Osteoblast (primary cell): ENCODE measurements at places on chromosomes 12 and 14. TPM values are rescaled to one million over a fixed set of nuclear protein-coding genes. Genes with fewer than 3 reads are reported as not detected.
A peak's percentile ranks its signal among the peaks of the same experiment; 100 is the strongest.

LGR5 gene
- total RNA-seq: under 0.01 TPM in 1 of 2 replicates, not detected in the other

SLC7A7 gene
- total RNA-seq: 4.3 and 4.7 TPM in 2 replicates

LTB4R2 gene
- 4.7 and 5.1 TPM in 2 replicates for total RNA-seq

MGAT4C gene
- under 0.01 TPM in 1 of 2 replicates, not detected in the other for total RNA-seq

PLA2G1B gene
- total RNA-seq: not detected in 2 replicates

MSRB3 gene
- total RNA-seq: 72.4 and 81.0 TPM in 2 replicates

ADSS1 gene
- 2.1 and 4.3 TPM in 2 replicates for total RNA-seq

KRT79 gene
- not detected in 2 replicates for total RNA-seq

LUM gene
- total RNA-seq: 1,762 and 1,965 TPM in 2 replicates

SOAT2 gene
- not detected in 2 replicates for total RNA-seq

TMEM63C gene
- total RNA-seq: 0.72 TPM in 1 of 2 replicates, not detected in the other

PLEKHD1 gene
- under 0.01 TPM in 2 replicates for total RNA-seq

CCDC196 gene
- total RNA-seq: not detected in 2 replicates

PMCH gene
- total RNA-seq: not detected in 2 replicates

DNA sequence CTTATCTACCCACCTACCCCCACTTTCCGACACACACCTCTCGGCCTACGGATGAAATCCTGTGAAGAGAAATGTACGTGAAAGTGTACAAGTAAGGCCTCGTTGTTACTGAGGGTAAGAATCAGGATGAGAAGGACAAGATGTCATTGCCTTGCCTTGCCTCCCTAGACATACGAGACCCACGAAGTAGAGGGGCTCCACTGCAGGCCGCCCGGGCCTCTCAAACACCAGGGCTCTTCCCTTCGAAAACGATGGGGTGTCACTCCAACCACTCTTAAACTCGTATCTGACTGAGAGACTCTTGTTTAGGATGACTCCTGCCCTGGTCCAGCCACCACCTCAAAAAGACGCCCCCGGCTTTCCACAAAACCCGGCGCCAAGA is 498 bp downstream of the RACGAP1 start:
- DNase-seq: peak; percentile 76

GRCh38 chr12:12428961-12429657 is 72.2 kb downstream of the BORCS5 start:
- no peak for DNase-seq

GRCh38 chr12:82130762-82131161 is 227.4 kb downstream of the CCDC59 start:
- no peak for DNase-seq

DNA sequence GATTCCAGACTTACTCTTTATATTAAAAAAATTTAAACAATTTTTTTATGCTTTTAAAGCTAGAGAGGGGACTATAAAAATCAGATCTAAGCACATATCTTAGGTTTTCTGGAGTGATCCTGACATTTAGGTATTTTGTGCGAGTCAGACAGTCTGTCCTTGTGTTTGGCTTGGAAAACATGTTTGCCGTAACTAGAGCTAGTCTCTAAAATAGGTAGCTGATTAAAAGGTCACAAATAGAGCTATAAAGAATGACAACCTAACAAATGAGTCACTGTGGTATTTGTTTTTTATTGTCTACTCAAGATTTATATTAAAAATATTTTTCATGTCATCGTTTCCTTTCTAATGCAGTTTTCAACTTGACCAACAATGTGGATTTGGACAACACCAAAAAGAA is 73.4 kb downstream of the MNAT1 start:
- DNase-seq: peak; percentile 39

DNA sequence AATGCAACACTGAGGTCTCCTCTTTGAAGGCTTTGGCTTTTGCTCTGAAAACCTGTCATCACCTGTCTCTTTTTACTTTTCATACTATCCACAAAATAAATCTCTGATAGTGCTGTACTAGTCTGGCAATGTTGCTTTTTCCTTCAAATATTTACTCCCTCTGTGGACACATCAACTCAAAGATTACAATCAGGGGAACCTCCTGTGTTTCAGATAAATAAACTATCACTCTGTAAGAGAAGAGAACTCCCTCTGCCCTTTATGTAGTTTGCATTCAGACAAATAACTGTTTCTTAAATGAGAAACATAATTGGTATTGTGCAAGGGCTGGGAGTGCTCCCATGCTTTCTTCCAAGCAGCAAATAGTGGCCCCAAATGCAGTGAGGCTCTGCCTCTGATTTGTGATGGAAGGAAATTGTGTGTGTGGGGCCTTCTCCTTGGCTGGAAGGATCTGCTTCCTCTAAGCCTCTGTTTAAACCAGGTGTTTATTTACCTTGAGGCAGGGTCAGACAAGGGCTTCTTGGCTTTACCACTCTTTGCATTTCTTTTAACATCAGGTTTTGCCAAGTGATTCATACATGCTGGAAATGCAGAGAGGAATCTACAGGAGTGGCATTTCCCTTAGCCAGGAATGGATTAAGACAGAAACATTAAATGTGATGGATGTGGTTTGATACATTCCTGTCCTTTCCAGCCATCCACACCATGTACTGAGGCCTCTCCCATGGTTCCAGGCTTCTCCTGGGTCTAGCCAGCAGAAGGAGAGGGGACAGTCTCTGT is 69.0 kb downstream of the AKAP6 start:
- no peak for DNase-seq

DNA sequence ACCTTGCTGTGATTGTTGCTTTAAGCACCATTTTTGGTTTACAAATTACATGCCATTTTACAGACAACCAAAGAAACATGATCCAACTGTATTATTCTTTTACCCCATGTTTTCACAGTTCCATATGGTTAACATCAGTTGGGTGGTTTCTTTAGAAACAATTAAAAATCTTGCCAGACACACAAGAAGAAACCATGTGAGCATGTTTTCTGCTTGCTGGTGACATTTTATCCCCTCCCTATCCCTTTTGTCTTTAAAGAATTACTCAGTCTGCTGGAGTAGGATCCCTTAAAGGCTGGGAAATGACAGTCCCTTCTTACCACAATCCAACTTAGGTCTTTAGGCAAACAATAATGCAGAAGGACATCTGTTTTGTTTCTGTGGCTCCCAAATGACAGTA is 121.8 kb upstream of the PLXNC1 start:
- DNase-seq: no peak

GRCh38 chr12:119151445-119152026 is 27.2 kb upstream of the HSPB8 start:
- DNase-seq: no peak

GRCh38 chr12:103751600-103751999 is 89.4 kb downstream of the NT5DC3 start:
- DNase-seq: no peak

DNA sequence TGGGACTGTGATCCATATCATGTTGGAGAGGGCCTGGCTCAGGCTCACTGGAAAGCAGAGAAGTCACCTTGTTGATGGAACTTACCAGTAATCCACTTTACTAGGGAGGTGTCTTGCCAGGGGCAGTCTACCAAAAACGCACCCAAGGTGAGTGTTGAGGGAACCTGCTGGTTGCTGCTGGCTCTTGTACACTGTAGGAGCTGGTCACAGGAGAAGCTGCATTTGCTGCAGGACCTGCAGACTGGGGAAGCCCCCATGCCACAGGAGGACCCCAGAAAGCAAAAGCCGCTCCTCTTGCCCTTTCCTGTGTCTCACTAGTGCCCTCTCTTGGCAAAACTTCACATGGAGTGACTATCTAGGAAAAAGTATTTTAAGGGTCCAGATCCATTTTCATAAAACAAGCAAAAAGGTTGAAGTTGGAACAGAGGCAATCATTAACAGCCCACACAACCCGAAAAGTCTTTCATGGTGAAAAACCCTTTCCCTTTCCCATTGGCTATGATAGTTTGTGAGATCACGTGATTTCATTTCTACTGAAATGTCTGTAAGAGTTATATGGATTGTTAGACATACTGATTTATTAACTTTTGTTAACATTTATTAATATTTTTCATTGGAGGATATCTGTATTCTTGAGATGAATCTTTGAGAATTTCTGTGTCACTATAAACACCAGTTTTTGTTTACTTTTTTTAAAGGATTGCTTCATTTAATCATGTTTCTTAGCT is 59.2 kb downstream of the RASSF8 start:
- DNase-seq: no peak

- DNase-seq: peak; percentile 14
Observed at GRCh38 chr12:111086947-111087700, 166.7 kb upstream of the MYL2 start.

GRCh38 chr12:86826051-86826450 is 569.9 kb upstream of the MGAT4C start:
- no peak for DNase-seq

DNA sequence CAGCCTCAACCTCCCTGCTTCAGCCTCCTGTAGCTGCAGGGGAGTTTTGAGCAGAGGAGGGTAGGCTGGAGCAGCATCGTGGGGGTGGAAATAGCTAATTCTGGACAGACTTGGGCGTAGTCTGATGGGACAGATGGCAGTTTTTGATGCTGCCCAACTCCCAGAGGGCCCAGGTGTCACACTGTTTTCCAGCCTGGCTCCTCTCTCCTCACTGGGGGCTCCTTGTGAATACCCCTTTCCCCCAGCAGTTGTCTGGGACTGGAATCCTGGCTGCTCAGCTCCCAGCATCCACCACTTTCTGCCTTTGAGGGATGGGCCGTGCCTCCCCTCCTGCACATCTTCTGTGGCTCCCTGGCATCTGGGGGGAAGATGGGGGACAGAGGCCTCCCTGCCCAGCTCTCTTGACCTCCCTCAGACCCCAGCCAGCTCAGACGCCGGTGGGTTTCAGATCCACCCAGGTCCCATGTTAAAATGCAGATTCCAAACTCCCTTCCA is 34.0 kb downstream of the SH2B3 start:
- DNase-seq: no peak

DNA sequence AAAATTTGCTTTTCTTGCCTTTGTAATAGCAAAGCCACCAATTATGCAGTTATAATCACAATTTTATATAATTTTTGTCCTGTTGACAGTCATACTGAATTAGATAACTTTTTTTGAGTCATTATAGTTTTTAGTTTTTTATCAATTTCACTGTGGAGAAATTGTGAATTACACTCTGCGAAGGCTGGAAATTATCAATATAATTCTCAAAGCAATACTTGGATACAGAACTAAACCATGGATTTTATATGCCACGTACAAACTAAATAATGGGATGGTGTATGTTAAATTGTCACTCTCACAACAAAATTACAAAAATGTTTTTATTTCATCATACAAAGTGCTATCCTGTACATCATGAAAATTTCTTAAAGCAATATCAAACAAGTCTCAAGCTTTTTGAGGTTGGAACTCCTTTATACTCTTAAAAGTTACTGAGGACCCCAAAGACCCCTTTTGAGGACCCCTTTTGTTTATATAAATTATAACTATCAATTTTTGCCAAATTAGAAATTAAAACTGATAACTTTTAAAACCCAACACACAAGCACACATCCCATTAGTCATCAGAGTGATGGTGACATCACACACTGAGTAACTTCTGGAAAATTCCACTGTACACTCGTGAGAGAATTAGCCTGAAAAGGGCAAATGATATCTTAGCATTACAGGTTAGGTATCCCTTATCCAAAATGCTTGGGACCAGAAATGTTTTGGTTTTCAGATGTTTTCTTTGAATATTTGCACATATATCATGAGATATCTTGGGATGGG is 19.8 kb upstream of the AQP2 start:
- DNase-seq: peak; percentile 81

- DNase-seq: peak; percentile 91
Observed at GRCh38 chr12:76259660-76260389, 88.4 kb downstream of the BBS10 start.

- DNase-seq: peak; percentile 99
Observed at GRCh38 chr14:23062002-23062401, 4.7 kb upstream of the CDH24 start.

GRCh38 chr12:3206536-3207072 is 129.4 kb downstream of the TSPAN9 start:
- DNase-seq: no peak

DNA sequence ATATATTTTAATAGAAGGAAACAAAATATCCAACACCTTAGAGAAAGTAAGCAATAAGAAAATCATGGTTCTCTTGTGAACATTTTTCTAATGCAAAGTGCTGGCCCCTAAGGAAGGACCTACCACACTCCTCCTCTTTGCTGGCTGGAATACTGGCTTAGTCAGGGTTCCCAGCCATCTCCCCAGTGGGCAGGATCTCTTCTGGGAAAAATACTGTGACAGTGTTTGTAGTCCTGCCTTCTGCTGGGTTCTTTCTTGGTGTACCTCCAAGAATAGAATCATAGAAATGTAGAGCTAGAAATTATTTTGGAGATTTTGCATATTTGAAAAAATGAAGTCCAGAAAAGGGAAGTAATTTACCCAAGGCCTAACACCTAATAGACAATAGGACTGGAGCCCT is 31.9 kb downstream of the KCNMB4 start:
- no peak for DNase-seq

DNA sequence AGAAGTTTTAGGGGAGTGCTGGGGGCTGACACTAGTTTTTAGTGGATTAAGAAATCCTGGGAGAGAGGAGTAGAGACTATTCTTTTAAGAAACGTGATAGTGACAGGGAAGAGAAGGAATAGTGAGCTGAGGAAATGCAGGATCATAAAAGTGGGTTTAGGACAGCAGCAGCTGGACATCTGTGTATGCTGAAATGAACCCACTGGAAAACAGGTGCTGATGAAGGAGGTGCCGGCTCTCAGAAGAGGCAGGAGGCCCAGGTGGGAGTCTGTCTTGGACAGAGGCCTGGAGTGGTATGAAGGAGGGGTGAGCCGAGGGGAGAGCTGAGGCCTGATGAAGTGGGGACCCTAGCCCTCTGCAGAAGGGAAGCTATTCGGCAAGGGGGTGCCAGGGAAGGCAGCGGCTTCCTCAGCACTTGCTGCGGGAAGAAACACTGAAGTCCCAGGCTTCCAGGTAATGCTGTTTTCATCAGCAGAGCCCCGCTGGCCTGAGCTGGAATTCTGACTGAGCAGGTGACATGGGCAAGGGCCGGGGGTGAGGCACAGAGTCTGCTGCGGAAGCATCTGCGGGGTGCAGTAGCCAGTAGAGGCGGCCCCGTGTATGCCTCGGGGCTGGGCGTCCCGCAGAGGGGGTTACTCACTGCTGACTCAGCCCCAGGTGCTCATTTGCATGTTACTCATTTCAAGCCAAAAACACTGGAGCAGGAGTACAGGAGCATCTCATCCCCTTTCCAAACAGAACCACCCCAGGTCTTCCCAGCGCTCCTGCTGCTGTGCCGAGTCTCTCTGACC is 89.7 kb downstream of the TMCC3 start:
- peak; percentile 69 for DNase-seq

GRCh38 chr14:38385343-38385742 is 129.4 kb upstream of the CLEC14A start:
- DNase-seq: no peak

GRCh38 chr14:61640158-61641136 is 54.9 kb upstream of the HIF1A start:
- no peak for DNase-seq

- no peak for DNase-seq
Observed at GRCh38 chr14:102786768-102787167, 9.5 kb downstream of the TRAF3 start.

DNA sequence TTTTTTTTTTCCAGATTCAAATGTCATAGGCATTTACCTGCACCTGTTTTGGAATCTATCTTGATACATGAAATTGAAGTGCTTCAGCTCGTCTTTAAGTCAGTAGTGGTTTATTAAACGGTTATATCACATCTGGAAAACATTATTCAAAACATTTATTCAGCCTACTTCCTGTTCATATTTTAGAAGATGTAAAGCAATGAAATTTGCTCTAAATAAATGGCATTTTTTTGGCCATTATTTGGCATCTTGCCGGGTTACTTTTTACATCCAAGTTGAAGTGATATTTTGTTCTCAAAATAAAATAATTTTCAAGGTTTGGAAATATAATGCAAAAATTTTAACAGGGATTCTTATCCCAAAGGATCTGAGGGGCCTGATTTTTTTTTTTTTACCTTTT is 103.1 kb downstream of the EML1 start:
- no peak for DNase-seq

- no peak for DNase-seq
Observed at GRCh38 chr14:100282083-100282350, 24.2 kb downstream of the SLC25A29 start.

GRCh38 chr12:118574288-118574687 is 197.9 kb downstream of the SUDS3 start:
- no peak for DNase-seq
